ENCODE measurements at places on chromosomes 13 and 19. TPM values are rescaled to one million over a fixed set of nuclear protein-coding genes. Genes with fewer than 3 reads are reported as not detected.

ZNF865 gene
- total RNA-seq, result 18.3 TPM

GRCh38 chr19:55454787-55455243, 6.6 kb downstream of the ISOC2 start:
- DNase-seq, result peak; percentile 65

DNA sequence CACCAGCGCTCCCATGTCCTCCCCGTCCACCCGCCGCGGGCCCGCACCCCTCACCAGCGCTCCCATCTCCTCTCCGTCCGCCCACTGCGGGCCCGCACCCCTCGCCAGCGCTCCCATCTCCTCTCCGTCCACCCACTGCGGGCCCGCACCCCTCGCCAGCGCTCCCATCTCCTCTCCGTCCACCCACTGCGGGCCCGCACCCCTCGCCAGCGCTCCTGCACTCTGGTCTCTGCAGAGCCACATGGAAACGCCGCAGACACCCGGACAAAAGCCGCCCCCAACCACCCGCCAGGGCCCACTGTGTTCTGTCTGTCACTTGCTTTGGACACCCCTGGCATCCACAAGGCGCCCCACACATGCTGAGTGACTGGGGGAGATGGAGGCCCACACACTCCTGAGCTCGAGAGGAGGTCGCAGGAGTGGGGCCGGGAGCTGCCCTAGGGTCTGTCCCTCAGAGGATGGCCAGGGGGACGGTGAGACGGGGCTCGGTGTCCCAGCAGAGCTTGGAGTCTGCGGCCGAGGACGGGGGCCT, 7.4 kb downstream of the CFD start:
- no peak for DNase-seq

ARL11 gene
- 3.5 TPM for total RNA-seq

DNA sequence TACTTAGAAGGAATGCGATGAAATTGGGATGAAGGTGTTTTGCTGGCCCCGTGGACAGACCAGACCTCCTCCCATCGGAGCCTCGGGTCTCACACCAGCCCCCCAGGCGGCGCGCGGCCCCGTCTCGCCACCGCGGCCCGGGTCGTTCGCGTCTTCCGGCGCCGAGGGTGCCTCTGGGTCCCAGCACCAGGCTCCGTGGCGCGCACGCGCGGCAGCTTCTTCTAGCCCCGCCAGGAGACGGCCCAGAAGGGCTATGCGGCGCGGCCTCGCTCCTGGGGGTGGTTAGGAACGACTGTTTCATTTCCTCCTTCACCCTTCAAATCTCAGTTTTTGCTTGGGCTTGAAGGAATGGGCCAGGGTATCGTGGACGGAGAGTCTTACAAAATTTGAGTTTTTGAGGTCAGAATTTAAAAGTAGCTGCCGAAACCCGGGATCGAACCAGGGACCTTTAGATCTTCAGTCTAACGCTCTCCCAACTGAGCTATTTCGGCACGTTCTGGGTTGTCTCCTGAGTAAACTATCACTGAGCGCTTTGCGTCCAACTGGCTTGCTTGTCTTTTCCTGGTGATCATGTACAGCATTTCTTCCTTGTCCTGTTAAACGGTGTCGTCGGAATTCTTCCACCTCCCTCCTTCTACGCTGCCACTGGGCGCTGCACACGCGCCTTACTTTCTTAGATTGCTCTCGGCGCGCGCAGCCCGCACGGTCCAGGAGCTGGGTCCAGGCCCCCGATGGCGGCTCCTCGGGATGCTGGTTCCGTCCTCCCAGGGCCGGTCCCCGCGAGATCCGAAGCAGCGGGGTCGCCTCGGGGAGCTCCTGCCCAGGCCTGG, 46.5 kb downstream of the TGDS start:
- DNase-seq, result peak; percentile 92

DNA sequence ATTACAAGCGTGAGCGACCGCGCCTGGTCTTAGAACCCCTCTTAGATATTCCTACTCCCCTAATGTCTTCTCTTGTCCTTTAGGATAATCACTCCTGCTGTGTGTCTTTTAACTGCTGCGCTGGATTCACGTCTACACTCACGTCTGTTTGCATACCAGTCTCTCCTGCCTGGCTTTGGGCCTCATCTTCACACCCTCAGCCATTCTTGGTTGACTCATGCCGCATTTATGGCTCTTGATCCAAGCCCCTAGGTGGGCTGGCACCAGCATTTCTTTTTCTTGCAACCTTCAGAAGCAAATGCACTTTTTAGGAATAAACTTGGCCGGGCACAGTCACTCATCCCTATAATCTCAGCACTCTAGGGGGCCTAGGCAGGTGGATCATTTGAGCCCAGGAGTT, 22.7 kb downstream of the MYO9B start:
- DNase-seq, result no peak

ZNF83 gene
- total RNA-seq, result 92.4 TPM

DNA sequence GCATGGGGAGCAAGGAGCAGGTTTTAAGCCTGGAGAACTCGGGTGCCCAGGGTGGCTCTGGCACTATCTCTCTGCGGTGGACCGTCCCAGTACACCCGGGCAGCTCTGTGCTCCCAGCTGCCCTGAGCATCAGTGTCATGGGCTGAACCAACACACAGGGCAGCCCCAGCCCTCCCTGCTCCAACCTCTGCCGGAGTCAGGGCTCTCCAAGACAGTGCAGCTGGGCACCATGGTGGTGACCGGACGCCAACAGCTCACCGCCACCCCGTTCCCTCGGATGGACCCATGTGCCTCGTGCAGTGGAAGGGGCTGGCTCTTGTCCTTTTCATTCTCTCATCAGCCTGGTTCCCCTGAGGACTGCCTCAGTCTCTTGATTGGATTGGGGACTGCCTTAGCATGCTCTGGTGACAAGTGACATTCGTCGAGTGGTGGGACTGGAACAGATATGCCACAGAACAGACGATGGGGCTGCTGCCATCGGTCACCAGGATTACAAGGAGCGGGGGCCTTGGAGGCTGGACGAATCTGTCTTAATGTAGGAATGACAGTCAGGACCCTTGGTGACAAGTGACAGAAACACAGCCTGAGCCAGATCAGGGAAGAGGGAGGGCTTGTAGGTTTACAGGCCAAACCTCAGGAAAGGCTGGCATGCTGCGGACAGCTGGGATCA, 25.7 kb upstream of the VSTM2B start:
- no peak for DNase-seq

DNA sequence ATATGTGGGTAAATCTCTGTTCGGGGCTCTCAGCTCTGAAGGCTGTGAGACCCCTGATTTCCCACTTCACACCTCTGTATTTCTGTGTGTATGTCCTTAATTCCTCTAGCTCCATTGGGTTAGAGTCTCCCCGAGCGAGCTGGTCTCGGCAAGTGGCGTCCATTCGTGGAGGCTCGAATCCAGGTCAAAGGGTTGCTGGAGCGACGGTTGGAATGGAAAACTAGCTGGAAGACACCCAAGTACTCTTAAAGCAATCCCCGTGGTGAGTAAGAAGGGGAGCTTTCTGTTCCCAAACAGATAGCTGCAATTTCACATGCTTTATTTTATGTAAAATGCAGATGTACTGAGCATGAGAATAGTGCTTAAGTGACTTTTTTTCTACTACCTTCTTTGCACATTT, 277.5 kb upstream of the SGCG start:
- DNase-seq, result no peak

MBD3L1 gene
- not detected for total RNA-seq

PDX1 gene
- not detected for total RNA-seq

EFNA2 gene
- not detected for total RNA-seq

C5AR1 gene
- total RNA-seq, result 4.6 TPM

DNA sequence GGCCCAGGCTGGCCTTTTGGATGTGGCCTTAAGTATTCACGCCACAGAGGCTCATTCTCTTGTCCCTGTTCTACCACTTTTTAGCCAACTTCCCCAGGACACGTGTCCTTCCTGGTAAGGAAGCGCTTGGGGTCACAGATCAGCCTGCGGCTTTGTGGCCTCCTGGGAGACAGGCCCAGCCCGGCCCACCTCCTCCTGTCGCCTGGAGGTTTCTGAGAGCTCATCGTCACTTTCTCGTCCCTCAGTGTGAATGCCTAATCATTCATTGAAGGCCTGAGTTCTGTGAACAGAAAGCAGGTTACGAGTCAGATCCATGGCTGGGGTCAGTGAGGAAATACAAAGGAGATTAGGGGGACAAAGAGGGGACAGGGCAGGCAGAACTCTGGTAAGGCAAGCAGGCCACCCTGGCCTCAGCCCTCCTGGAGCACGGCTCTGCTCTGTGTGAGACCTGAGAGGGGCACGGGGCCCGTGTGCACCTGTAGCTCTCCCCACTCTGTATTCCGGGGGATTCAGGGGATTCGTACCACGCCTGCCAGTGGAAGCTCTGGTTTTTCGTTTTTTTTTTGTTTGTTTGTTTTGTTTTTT, 38.6 kb upstream of the TSHZ3 start:
- DNase-seq, result no peak

TRMT1 gene
- 55.8 TPM for total RNA-seq

- no peak for DNase-seq
Observed at GRCh38 chr13:107807306-107808073, 407.8 kb downstream of the LIG4 start.

DNA sequence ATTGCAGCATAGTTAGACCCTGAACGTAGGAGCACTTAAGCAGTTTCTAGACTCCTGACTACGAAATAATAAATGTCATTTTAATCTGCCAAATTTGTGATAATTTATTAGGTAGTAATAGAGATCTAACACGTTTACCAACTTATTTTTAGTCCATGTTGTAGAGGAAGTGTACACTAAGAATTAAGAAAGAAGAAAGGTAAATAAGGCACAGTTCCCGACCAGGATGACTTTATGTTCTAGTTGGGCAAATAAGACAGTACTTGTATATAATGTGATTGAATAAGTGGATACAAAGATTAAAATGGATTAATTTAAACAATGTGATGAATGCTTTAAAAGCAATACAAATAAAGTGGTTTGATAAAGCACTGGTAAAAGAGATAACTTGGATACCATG, 1306.2 kb upstream of the PCDH20 start:
- DNase-seq, result no peak

ZNF737 gene
- 30.9 TPM for total RNA-seq

- no peak for DNase-seq
Observed at GRCh38 chr19:54692298-54692615, 29.5 kb downstream of the LILRB4 start.

DNA sequence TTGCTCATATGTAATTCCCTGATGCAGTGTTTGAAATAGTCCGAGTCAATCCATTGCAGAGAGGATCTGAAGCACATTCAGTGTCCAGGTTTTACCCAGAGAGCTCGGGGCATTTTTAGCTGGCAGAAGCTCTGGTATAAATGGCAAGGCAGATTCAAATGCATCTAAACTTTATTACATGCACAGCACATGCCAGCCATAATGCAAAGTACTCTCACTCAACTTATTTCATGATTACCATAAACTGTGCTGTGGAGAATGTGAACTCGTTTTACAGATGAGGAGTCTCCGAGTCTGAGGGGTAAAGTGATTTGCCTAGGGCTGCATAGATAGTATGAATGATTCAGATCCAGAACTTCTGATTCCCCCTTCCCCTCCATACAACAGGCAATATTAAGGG, 13.5 kb upstream of the CBY2 start:
- no peak for DNase-seq

GRCh38 chr13:51682686-51683085, 98.4 kb downstream of the WDFY2 start:
- no peak for DNase-seq

- DNase-seq, result no peak
Observed at GRCh38 chr19:46256855-46257254, 27.3 kb downstream of the IGFL1 start.

UPF1 gene
- 93.2 TPM for total RNA-seq

KLK11 gene
- not detected for total RNA-seq

GRCh38 chr19:9427941-9428340, 7.4 kb downstream of the ZNF266 start:
- no peak for DNase-seq

- DNase-seq, result no peak
Observed at GRCh38 chr13:23289917-23290357, 109.2 kb downstream of the SGCG start.

DNA sequence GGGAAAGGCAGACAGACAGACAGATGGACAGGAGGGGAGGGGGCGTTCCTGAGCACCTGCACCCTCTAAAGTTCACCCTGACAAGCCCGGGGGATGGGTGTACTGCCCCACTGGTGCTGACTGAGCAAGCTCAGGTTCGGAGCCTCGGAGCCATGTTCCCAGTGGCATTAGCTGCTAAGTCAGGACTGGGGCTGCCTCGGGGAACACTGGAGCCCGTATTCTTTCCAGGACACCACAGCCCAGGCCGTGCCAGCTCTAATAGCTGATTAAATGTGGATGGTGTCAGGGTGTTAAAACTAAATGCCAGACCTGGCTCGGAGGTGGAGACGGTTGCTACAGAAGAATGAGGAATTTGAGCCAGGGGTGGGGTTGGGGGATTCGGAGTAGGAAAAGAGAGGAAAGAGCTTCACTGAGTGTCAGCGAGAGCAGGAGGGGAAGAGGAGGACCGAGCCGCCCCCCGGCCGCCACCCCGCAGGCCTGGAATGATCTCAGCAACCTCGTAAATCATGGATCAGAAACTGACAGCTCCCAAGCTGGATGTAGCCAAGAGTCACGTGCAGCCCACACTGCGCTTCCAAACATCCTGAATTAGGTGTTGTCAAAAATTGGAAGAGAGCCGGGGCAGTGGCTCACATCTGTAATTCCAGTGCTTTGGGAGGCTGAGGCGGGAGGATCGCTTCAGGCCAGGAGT, 10.4 kb downstream of the MAP2K2 start:
- no peak for DNase-seq

- DNase-seq, result no peak
Observed at GRCh38 chr19:18368504-18369222, 17.3 kb upstream of the GDF15 start.

AMER2 gene
- not detected for total RNA-seq

GRCh38 chr13:80716610-80717081, 375.7 kb upstream of the SPRY2 start:
- DNase-seq, result no peak

- DNase-seq, result peak; percentile 44
Observed at GRCh38 chr13:28324181-28324789, 170.6 kb downstream of the FLT1 start.

DNA sequence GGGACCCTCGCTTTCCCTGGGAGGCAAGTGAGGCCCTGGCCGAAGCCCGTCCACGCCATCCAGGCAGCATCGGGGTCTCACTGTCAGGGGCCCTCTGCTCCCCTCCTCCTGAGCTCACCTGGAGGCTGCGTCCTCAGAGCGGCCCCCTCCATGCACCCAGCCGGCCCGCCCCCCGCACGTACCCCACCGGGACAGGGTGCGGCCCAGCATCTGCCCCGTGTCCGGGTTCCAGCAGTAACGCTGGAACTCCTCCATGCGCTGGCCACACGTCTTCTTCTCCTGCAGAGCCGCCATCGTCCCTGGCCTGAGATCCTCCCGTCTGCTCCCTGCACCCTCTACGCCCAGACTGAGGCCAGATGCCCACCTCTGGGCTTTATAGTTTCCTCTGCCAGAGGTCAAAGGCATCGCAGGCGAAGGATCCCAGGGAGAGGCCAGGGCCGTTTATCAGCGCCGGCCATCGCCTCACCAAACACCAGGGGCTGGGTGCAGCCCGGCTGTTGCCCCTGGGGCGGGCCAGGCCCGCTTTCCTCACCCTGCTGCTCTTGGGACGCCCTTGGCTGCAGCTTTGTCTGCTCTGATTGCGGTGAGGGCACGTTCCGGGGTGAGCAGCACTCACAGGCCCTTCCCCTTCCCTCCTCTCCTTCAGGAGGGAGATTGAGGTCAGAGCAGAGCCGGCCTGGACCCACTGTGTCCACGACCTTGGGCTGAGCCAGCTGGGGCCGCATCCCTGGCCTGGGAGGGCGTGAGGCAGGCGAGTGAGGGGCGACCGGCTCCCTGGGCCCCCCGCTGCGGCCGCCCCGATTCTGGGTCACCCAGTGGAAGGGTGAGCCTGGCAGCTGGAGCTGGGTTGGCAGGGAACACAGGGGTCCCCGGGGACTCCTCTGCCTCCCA, at the start of gene ATP4B:
ATP4B (minus strand) TSS at position 348 of the 891 bp plus-strand sequence; CDS start at position 294, 54 bp downstream.
- DNase-seq, result peak; percentile 15

- DNase-seq, result no peak
Observed at GRCh38 chr19:1859331-1859781, 4.0 kb downstream of the KLF16 start.

CLDN10 gene
- total RNA-seq, result not detected

ZNF585A gene
- 13.8 TPM for total RNA-seq

Data from activated naive CD8-positive, alpha-beta T cell treated with anti-CD3 and anti-CD28 coated beads, Interleukin-2, amount 10 ng/mL, durations not matched to agents 7 days and 5 days (primary cell).